ENCODE measurements at places on chromosomes 4 and X.

DNA sequence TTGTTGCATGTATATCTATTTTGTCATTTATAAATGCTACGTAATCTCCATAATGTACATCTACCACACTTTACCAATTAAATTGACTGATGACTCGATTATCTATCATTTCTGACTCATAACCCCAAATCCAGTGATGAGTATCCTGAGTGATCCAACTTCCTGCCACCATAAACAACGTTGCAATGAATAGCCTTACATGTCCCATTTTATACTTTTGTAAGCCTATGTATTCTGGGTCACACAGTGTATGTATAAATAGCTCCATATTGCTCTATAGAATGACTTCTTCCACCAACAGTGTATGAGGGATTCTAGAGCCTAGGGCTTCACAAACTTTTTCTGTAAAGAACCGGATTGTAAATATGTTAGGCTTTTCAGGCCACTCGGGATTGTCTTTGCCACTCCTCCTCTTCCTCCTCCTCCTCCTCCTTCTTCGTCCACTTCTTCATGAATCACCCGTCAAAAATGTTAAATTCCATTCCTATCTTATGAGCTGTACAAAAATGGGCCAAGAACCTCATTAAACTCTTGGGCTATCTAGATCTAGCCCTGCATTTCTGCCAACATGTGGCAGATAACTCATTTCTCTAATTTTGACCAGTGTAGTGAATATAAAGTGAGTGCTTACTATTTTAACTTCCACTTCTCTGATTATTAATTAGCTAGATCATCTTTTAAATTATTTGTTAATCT, 672.2 kb upstream of the AMOT start:
- DNase-seq, result no peak

- no peak for DNase-seq
These were observed 21.9 kb downstream of the MSN start for GRCh38 chrX:65689377-65689776.

GRCh38 chrX:30649859-30650258, 3.4 kb upstream of the GK start:
- no peak for DNase-seq

GRCh38 chr4:145891958-145892357, 46.7 kb downstream of the ZNF827 start:
- DNase-seq, result no peak

DNA sequence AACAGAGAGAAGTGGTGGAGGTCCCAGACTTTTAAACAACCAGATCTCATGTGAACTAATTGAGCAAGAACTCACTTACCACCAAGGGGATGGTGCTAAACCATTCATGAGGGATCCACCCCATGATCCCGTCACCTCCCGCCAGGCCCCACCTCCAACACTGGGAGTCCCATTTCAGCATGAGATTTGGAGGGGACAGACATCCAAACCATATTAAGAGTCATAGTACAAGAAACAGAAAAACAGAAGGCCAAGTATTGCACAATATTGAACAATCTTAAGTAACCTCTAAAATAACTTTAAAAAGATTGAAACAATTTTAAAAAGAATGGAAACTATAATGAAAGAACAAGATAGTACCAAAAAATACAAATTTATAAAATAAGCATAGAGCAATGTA, 110.0 kb downstream of the CBR4 start:
- no peak for DNase-seq

DNA sequence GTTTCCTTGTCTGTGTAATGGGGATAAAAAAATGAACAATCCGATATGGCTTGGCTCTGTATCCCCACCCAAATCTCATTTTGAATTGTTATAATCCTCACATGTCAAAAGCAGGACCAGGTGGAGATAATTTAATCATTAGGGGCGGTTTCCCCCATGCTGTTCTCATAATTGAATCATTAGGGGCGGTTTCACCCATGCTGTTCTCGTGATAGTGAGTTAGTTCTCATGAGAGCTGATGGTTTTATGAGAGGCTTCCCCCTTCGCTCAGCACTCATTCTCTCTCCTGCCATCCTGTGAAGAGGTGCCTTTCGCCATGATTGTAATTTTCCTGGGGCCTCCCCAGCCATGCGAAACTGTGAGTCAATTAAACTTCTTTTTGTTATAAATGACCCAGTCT, 633.5 kb downstream of the RAPGEF2 start:
- DNase-seq, result no peak

GRCh38 chrX:154800478-154801210, 4.6 kb downstream of the MPP1 start:
- DNase-seq, result no peak

DNA sequence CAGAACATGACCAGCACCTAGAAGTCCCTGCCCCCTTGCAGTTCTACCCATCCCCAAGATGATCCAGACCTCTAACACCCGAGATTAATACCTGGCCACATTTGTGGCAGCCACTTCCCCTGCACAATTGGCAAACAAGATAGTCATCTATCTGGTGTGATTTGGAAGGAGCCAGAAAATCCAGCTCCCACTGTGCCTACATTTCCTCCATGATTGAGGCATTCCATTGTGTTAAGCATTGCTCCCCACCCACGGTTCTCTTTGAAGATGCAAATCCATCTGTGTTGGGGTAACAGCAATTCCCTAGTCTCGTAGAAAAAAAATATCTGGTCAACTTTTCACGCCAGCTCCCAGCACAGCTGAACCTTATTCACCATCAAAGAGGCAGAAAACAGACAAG, 405.0 kb downstream of the BCOR start:
- DNase-seq, result no peak
